ENCODE measurements at places on chromosomes 2 and 18.

DNA sequence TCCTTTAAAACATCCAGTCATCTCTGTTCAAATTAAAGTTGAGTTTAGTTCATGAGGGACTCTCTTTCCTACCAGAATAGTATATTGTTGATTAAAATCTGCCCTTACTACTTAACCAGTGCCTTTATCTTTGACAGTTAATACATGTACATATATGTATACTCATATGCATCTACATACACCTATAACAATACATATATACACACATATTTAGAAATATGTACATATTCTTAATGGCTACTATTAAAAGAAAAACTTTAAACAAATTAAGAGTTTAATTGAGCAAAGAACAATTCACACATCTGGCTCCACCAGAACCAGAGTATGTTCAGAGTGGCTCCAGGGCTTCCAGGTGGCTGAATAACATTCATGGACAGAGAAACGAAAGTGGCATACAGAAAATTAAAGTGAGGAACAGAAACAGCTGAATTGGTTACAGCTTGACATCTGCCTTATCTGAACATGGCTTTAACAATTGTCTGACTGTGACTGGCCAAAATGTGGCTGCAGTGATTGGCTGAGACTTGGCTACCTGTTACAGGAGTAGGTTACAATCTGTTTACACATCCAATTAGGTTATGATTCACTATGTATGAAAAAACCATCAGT is 38.8 kb downstream of the ZNF519 start:
- DNase-seq, result no peak

DNA sequence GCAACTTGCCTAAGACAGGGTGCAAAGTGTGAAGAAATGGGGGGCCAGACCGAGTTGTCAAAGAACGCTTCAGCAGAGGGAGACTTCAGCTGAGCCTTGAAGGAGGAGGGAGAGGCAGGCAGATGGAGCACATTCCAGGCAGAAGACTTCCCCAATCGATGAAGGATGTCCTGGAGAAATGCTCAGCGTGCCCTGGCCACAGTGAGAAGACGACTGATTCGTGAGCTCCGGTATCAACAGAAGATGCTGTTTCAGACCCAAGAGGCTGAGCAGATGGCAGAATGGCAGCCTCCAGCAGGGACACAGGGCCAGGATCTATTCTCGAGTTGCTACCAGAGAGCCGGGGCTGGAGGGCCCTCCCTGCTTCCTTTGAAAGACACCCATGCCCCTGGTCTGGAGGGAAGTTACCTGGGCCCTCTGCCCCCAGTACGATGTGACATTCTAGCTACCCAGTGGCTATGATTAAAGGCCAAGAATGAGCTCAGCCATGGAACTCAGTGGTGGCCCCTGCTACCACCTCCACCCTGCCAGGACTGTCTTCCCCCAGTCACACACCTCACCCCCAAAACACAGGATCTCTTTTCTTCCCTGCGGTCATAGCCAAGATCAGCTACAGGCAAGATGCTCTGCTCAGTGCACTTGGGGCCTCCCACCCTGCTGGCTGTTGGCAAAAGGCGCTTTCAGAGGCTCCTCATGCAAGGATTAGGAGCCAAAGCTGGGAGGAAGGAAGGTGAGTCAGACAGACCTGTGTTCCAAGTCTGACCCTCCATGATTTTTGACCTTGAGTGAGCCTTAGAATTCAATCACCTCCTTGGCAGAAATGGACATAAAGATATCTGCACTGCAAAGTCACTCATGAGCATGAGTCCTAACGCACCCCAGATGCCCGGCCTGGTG is 84.3 kb downstream of the TFCP2L1 start:
- no peak for DNase-seq

DNA sequence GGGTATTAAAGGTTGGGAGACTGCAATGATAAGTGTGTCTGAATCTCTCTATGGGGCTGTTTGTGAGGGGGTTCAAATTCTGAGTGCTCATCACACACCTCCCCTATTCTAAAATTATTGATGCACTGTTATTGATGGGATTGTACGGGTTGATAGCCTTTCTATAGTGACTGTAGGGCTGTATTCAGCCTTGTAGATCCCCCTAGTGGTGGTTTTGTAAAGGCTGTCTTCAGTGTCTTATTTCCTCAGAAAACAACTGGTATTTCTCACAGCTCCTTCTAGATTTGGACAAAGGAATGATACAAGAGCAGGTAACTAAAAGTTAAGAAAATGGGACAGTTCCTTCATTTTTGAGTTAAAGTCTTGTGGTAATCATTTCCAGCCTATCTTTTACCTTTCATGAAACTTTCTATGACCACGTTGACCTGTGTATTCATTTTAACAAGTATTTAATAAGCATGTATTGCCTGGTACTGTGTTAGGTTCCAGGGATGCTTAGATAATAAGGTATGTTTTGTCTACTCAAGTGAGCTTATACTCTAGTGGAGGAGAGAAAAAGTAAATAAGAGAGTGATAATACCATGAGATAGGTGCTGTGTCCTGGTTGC is 21.2 kb downstream of the SMAD4 start:
- DNase-seq, result no peak

DNA sequence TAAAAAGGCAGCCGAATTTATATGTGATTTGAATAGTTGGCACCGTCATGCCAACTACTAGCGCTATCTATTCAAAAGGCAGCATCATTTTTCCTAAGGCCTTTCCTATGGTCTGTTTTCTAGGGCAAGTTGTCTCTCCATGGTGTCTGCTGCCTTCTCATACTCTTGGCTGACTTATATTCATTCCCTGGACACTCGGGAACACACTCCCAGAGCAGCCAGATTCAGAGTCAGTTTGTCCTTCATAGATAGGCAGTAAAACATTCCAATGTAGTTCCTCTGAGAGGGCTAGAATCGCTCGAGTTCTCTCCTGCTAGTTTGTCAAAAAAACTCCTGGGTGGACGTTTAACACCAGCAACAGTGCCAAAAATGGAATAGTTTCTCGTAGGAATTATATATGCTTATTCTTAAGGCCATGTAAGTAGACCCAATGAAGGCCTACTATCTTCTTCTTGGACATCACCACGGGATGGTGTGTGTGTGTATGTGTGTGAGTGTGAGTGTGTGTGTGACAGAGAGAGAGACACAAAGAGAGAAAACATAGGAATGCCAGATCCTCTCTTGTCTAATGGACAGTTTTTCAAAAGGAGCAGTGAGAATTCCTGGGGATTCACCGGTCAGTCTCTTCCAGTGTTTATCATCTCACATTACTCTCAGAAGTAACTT is 129.3 kb upstream of the CTAGE1 start:
- no peak for DNase-seq

- no peak for DNase-seq
Observed at GRCh38 chr2:199862788-199863187, 11.8 kb upstream of the FTCDNL1 start.

DNA sequence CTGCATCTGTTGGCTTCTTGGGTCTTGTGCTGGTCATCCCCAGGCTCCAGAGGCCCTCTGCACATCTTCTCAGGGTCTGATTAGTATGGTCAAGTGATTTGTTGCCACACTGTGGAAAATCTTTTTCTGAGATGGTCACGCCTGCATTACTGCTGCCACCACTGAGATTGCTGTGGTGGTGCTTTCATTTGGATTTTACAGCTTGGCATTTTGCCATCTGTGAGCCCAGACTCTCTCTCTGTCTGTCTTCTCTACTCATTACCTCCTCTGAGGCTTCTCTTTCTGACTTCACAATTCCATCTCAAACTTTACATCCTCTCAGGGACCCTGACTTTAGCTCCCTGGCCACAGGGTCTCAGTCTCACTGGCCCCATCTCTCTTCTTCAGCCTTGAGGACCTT is 154.6 kb downstream of the LRRTM1 start:
- DNase-seq, result no peak

- DNase-seq, result no peak
Observed at GRCh38 chr18:79884294-79884962, 67.0 kb downstream of the SLC66A2 start.

- DNase-seq, result no peak
Observed at GRCh38 chr2:229675569-229675968, 38.8 kb downstream of the DNER start.

- no peak for DNase-seq
Observed at GRCh38 chr2:43576981-43577892, 18.6 kb downstream of the THADA start.

- no peak for DNase-seq
Observed at GRCh38 chr2:198857246-198857645, 600.5 kb downstream of the SATB2 start.

GRCh38 chr2:239253264-239253663 is 147.6 kb downstream of the HDAC4 start:
- DNase-seq, result no peak

- DNase-seq, result no peak
Observed at GRCh38 chr2:44751754-44752479, 189.6 kb upstream of the SIX3 start.

- no peak for DNase-seq
Observed at GRCh38 chr18:63365876-63366212, 1.2 kb downstream of the KDSR start.

GRCh38 chr2:208541461-208541988 is 134.9 kb downstream of the PTH2R start:
- DNase-seq, result no peak

DNA sequence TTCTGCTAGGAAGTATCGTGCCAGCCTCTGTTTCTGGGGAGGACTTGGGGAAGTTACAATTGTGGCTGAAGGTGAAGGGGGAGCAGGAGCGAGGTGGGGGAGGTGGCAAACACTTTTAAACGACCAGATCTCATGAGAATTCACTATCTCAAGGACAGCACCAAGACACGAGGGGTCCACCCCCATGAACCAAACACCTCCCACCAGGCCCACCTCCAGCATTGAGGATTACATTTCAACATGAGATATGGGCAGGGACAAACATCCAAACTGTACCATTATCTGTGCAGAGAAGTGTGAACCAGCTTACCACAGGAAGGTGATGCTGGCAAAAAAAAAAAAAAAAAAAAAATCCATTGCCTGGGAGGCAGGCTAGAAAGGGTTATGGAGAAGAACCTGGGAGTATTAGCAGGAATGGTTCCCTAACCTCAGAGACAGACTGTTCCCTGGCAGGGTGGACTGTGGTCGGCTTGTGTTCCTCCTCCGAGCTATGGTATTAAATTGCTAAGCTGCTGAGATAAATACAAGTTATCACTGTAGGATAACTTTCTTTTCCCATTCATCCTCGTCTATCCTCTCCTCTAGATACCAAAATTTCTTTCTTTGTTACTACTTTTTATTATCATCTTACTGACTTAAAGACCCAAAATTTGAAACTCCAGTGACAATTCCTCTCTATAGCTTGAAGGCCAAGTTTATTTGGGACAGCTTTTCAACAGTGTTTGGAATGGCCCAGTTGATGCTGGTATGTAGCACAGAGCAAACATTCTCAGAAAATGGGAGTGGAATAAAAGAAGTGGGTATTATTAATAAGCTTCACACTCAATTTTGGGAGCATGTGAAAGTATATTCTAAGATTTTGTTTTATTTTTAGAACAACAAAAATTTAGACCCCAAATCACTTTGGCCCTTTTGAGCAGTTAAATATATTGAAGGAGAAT is 73.7 kb upstream of the MAP3K20 start:
- no peak for DNase-seq

GRCh38 chr18:61333746-61334490 is 688 bp downstream of the CDH20 start:
- DNase-seq, result no peak

DNA sequence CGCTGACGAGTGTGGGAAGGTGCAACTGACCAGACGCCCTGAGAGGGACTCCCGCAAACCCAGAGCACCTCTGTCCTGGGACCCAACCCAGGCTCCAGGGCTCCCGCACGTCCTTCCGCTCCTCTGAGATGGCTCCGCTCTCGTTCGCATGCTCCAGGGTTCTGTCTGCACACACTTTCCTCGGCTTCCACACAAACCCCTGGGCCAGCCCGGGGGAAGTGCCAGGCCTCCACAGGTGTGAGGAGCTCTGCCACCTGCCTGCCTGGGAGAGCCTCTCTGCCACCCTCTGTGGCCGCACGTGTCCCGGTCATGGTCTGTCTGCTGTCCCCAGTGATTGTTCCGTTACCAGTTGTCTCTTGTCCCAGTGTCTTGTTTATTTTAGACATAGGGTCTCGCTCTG is 222.9 kb downstream of the HDAC4 start:
- DNase-seq, result no peak

DNA sequence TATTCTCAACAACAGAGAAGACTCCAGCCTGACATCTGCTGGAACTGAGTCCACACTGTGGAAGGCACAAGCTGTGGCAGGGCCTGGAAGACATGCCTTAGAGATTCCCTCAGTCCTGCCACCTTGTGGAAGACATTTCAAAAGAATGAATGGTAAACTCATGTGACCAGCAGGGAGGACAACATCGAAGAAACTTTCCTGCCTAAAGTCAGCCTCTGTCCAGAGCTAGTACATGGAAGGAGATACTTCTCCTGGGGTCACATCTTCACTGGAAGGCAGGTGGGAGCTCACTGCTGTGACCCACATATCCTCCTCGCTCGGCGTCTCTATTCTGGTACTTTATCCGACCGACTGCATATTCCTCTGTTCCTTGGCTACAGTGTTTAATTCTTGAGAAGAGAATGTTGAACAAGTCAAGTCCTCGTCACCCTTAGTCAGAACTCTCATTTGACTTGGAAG is 59.5 kb downstream of the PUM2 start:
- no peak for DNase-seq

- no peak for DNase-seq
Observed at GRCh38 chr2:3563521-3563976, 5.4 kb upstream of the RNASEH1 start.

GRCh38 chr2:9097239-9097638 is 93.8 kb upstream of the MBOAT2 start:
- no peak for DNase-seq

- no peak for DNase-seq
Observed at GRCh38 chr2:186884587-186884986, 35.6 kb upstream of the ZSWIM2 start.

- DNase-seq, result no peak
Observed at GRCh38 chr2:113054066-113054465, 1.4 kb upstream of the IL36B start.

GRCh38 chr18:13051159-13051558 is 60.0 kb downstream of the CEP192 start:
- no peak for DNase-seq

DNA sequence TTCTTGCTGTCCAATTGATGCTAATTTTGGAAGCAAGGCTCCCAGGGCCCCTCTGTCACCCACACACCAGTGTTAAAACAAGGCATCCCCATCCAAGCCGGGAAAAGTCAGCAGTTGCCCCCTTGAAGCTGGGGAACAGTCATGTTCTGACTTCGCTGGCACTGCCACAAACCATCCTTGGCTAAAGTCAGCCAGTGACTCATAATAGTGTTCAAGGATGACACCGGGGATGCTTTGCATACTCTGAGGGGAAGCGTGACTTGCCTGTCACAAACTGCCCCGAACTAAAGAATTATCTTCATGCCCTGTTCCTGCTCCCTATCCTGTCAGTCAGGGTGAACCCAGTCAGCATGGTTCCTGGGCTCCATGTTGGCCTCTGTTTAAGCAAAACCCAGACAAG is 37.0 kb downstream of the TGFA start:
- no peak for DNase-seq
